ENCODE measurements at places on chromosomes 7 and 10. TPM values are rescaled to one million over a fixed set of nuclear protein-coding genes. Genes with fewer than 3 reads are reported as not detected.

Gene C10orf143
- total RNA-seq, result 6.5 TPM

Gene ZKSCAN5
- 14.4 TPM for total RNA-seq

Gene CYP3A7
- total RNA-seq, result 1.2 TPM

Gene TBX20
- total RNA-seq, result 14.2 TPM

Gene CYP2C19
- 6.3 TPM for total RNA-seq

Gene ATOH7
- total RNA-seq, result not detected

Gene UPK3B
- total RNA-seq, result not detected

Gene PDCD11
- total RNA-seq, result 99.9 TPM

Gene CDC14C
- 2.6 TPM for total RNA-seq

Gene ASB13
- total RNA-seq, result 7.0 TPM

Gene MNX1
- 3.4 TPM for total RNA-seq

Gene MAP3K8
- 76.6 TPM for total RNA-seq

Gene DRGX
- total RNA-seq, result 0.48 TPM

Gene CRYGN
- not detected for total RNA-seq

Gene OR2A5
- 3.6 TPM for total RNA-seq

Gene CRPPA
- 12.3 TPM for total RNA-seq

Gene ABI1
- 87.2 TPM for total RNA-seq

Gene CADPS2
- 12.0 TPM for total RNA-seq

Gene TMEM176B
- total RNA-seq, result 107 TPM

Gene TCAF2
- total RNA-seq, result 6.7 TPM

Gene EPHB6
- total RNA-seq, result 4.3 TPM

Gene ZNF804B
- 7.7 TPM for total RNA-seq

Gene NAT16
- 1.2 TPM for total RNA-seq

Gene OR13A1
- 0.72 TPM for total RNA-seq

Gene FLNC
- total RNA-seq, result 204 TPM

Gene IL2RA
- total RNA-seq, result 5.1 TPM

Gene GPR85
- 7.0 TPM for total RNA-seq

Gene HYAL4
- total RNA-seq, result 2.6 TPM

Gene NPSR1
- not detected for total RNA-seq

Gene ENO4
- 0.72 TPM for total RNA-seq

Gene ASAH2
- 1.9 TPM for total RNA-seq

Gene TMEM270
- not detected for total RNA-seq

Gene LLCFC1
- not detected for total RNA-seq

Gene CALY
- not detected for total RNA-seq

Gene USP6NL
- total RNA-seq, result 11.3 TPM

Gene SRRM3
- total RNA-seq, result 3.1 TPM

Gene LRWD1
- 14.0 TPM for total RNA-seq

Gene PPIF
- 23.1 TPM for total RNA-seq

Gene KMT2E
- 168 TPM for total RNA-seq

Gene AIFM2
- 2.6 TPM for total RNA-seq

Gene POP7
- total RNA-seq, result 20.7 TPM

Gene GPR15LG
- 5.1 TPM for total RNA-seq

Gene OR9A2
- total RNA-seq, result not detected

Gene MARVELD1
- 29.1 TPM for total RNA-seq

Gene PNLIP
- total RNA-seq, result 0.72 TPM

Gene TMEM213
- total RNA-seq, result 4.6 TPM

Gene CCDC136
- 6.0 TPM for total RNA-seq

Gene LRRTM3
- total RNA-seq, result 6.5 TPM

Gene CD36
- 34.4 TPM for total RNA-seq
